ENCODE measurements at places on chromosomes 3 and 15.

GRCh38 chr15:85828126-85828525 lies 33.4 kb upstream of the KLHL25 start:
- DNase-seq = no peak

DNA sequence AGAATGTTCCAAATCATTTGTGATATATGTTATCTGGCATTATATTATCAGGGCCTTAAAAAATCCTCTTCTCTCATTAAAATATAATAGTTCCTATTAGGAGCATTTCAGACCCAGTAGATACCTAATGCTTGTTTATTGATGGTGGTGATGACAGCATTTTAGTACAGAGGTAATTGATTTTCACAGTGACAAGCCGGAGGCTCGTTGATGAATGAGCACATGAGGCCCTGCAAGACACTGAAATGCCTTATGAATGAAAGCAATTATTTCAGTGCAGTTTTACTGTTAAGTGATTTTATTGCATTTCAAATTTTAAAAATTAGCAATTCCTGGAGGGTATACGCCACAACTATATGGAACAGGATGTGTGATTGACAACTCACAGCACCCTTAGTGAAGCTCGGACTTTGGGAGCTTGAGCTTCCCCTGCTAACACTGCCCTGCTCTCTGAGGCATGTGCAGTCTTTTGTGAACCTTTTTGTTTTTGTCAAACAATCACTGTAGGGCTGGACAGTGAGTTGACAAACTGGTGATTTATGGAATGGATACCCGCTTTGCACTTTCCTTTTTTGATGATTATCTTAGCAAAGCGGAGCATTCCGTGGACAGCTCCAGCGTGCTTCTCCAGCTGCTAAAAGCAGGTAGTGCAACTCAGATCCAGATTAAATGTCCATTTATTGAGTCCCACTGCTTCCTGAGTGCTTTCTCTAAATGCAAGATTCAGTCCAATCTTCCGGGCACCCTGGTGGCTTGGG lies 187.0 kb upstream of the ATP10A start:
- no peak for DNase-seq

- no peak for DNase-seq
Observed at GRCh38 chr3:100044369-100044768, 69.9 kb downstream of the FILIP1L start.

DNA sequence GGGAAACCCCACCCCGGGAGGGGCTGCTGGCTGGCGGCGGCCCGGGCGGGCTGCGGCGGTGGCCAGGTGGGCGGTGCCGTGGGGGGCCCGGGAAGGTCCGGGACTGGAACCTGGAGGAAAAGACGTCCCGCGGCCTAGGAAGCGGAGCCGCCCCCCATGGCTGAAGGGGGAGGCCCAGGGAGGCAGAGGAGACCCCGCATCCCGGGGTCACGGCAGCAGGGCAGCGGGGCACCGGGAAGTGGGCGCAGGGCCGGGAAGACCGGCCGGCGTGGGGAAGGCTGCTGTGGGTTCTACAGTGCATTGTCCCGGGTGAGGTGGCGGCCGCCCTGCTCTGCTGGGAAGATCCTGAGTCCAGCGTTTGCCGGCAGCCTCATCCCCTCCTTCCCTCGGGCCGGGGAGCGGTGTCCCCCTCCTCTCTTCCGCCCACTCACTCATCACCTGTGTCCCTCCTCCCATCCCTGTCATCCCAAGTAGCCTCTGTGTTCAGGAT lies 525 bp upstream of the FSTL1 start:
- DNase-seq = no peak

DNA sequence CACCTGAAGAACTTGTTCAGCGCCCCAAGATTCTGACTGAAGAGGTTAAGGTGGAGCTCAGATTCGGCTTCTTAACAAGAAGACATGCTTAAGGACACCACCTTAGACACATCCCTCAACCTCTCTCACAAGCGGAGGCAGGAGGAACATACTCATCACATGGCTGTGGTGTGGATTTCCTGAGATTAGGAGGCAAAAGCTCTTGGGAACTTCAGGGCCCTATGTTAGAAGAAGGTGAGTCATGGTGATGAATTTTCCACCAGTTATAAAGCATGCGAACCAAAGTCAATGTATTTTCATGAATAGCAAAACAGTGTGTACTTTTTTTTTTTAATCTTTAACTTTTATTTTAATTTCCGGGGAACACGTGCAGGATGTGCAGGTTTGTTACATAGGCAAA lies 212.2 kb upstream of the SUCLG2 start:
- DNase-seq = no peak

DNA sequence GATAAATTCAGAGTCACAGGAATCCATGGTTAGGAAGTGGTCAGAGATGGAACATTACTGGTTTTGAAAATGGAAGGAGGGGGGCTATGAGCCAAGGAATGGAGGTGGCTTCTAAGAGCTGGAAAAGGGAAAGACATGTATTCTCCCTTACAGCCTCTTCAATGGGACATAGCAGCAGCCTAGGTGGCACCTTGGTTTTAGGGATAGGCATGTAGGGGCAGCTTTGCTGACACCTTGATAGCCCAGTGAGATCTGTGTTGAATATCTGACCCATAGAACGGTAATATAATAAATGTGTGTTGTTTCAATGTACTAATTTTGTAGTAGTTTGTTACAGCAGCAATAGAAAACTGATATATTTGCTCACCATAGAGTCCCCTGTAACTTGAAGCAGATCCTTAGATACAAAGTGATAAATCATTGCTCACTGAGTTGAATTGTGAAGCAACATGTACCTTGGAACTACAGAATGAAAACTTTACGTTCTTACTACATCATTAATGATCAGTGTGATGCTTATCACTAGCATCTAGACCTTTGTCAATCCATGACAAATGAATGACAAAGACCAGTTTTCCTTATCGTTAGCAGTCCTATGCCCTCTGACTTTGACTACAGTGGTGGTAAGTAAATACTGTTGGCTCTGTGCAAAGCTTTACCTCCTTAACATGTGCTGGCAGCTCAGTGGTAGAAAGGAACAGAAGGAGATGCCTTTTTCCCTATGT lies 53.8 kb downstream of the TMEM45A start:
- DNase-seq = no peak
